ENCODE measurements at places on chromosomes 7 and 10. TPM values are rescaled to one million over a fixed set of nuclear protein-coding genes. Genes with fewer than 3 reads are reported as not detected.

AKR1D1 gene
- total RNA-seq: not detected

TFPI2 gene
- 338 TPM for total RNA-seq

NPSR1 gene
- total RNA-seq: not detected

FZD1 gene
- 9.2 TPM for total RNA-seq

BTBD16 gene
- total RNA-seq: 0.40 TPM

Measured in aortic smooth muscle cell (primary cell).